Dermis microvascular lymphatic vessel endothelial cell (primary cell): ENCODE measurements at places on chromosomes 12 and 14. TPM values are rescaled to one million over a fixed set of nuclear protein-coding genes. Genes with fewer than 3 reads are reported as not detected.
A peak's percentile ranks its signal among the peaks of the same experiment; 100 is the strongest.

CCDC59 gene
- total RNA-seq: 26.0 and 26.1 TPM in 2 replicates

DNA sequence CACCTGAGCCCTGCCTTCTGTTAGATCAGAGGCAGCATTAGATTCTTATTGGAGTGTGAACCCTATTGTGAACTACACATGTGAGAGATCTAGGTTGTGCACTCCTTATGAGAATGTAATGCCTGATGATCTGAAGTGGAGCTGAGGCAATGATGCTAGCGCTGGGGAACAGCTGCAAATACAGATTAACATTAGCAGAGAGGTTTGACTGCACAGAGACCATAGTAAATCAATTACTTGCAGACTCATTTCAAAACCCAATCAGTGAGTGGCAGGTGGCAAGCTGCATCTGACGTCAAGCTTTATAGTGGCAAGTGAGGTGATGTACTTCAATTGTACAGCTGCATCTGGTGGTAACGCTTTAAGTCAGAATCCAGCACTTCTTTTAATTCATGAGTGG lies 141.6 kb downstream of the GPHN start:
- no peak for DNase-seq

C12orf50 gene
- under 0.01 TPM in 1 of 2 replicates, not detected in the other for total RNA-seq

DNA sequence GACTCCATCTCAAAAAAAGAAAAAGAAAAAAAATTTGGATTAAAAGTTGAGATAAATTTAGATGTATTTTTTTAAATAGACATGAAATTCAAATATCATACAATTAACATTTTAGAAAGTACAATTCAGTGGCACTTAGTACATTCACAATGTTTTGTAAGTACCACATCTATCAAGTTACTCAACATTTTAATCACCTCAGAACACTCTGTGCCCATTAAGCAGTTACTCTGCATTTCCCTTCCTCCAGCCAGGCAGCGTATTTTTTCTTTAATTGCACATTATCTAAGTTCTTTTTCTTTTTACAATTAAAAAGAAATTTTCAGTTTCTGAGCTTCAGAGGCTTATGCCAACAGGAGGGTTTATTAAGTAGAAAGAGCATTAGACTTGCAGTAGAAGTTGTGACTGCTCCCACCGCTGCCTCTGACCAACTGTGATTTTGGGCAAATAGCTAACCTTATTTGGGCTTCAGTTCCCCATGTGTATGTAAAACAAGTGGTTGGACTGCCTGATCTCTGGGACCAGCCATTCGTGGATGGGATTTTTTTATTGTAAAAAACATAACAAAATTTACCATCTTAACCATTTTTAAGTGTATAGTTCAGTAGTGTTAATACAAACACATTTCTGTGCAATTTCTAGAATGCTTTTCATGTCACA lies 65.7 kb downstream of the WNK1 start:
- no peak for DNase-seq

DNA sequence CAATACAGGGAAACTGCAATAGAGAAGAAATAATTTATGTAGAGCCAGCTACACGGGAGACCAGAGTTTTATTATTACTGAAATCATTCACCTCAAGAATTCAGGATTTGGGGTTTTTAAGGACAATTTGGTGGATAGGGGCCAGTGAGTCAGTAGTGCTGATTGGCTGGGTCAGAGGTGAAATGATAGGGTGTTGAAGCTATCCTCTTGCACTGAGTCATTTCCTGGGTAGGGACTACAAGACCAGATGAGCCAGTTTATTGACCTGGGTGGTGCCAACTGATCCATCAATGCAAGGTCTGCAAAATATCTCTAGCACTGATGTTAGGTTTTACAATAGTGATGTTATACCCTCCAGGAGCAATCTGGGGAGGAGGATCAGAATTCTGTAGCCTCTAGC lies 486.3 kb downstream of the LRIG3 start:
- DNase-seq: no peak

ELK3 gene
- total RNA-seq: 50.2 and 67.6 TPM in 2 replicates

DNA sequence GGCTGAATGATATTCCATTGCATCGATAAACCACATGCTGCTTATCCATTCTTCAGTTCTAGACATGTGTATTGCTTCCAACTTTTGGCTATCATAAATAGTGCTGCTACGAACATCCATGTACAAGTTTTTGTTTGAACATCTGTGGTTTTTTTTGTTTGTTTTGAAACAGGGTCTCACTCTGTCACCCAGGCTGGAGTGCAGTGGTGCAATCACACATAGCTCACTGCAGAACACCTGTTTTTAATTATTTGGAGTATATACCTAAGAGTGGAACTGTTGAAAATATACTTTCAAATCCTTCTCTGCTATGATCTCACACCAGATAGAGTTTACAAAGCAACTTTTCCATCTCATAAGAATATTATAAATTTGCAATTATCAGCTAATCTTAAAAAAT lies 124.2 kb downstream of the TTC7B start:
- no peak for DNase-seq

GRCh38 chr12:99611599-99611998 lies 36.0 kb upstream of the GARIN6 start:
- DNase-seq: no peak

PIGH gene
- 9.2 and 14.2 TPM in 2 replicates for total RNA-seq

DNA sequence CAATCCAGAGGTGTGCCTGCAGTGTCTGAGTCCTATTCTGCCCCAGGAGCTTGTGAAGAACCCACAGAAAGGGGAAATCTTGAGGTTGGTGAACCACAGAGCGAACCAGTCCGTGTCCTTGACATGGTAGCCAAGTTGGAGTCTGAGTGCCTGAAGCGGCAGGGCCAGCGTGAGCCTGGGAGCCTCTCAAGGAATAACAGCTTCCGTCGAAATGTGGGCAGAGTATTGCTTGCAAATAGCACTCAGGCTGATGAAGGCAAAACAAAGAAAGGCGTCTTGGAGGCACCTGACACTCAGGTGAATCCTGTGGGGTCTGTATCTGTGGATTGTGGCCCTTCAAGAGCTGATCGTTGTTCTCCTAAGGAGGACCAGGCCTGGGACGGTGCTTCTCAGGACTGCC lies 60.5 kb downstream of the ATG14 start:
- DNase-seq: no peak

DNA sequence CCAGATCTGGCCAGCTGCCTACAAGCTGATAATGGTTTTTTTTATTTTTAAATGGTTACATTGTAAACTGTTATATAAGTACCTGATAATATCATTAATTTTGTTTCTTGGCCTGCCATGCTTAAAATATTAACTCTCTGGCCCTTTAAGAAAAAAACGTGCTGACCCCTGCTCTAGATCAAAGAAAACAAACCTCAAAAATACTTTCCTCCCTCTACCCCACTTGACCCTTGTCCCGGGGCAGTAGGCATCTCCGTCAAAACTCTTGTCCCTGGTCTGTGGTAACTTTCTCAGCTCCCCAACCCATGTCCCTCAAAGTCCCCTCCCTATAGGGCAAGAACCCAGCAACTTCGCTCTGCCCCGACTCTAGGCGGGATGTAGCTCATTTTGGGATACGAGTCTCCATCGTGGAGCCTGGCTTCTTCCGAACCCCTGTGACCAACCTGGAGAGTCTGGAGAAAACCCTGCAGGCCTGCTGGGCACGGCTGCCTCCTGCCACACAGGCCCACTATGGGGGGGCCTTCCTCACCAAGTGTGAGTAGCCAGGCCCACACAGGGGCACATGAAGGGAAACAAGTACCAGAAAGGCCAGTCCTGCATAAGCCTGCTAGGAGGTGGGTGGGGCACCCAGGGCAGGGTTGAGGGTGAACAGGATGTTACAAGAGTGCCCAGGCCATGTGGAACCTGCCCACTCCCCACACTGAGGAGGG lies 3.5 kb downstream of the RDH5 start:
- no peak for DNase-seq

- DNase-seq: no peak
Observed at GRCh38 chr14:59585891-59586554, 9.4 kb upstream of the CCDC175 start.

- DNase-seq: no peak
Observed at GRCh38 chr14:64137657-64138290, 156.4 kb downstream of the ESR2 start.

DNA sequence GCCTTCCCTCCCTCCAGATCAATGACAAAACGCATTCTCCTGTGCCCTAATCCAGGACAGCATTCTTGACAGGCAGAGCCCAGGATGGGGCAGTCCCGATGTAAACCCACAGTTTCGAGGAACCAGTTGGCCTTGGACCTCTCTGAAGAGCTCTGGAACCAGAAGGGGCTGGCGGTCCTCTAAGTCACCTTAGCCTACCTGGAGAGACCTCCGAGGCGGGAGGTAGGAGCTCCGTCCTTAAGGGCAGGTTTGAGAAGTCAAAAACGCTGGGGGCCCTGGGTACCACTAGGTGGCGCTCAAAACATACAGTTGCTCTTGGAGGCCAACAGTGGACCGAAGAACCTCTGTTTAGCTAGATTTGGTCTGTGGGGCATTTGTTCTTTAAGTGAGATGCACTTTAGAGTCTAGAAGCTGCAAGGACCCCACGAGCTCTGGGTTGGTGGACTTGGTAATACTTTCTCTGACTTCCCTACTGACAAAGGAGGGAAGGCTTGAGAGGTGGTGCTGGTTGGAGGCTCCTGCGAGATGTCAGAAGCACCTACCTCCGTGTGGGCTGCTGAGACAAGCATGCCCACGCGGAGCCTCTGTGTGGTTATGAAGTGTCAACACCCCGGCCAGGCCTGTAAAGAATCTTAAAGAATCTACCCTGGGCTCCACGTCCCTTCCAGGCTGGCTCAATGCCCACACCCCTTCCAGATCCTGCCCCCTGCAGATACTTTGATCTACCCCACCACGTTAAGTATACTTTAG lies 74.8 kb upstream of the CHST11 start:
- DNase-seq: peak; percentile 79

DNA sequence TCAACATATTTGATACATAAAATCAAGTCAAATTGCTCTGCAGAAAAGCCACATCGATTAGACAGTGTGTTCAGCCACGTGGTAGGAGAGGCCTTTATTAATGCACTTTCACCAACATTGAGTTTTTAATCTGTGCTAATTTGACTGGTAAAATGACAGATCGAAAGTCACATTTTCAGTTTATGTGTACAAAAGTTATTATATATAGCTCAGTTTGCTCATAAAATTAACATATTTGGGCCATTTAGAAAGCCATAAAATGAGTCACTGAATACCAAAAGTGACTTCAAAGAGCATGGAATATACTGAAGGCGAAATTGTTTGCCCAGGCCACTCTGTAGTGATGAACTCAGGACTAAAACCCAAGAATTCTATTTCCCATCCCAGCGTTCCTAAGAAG lies 26.0 kb downstream of the C12orf42 start:
- no peak for DNase-seq

DNA sequence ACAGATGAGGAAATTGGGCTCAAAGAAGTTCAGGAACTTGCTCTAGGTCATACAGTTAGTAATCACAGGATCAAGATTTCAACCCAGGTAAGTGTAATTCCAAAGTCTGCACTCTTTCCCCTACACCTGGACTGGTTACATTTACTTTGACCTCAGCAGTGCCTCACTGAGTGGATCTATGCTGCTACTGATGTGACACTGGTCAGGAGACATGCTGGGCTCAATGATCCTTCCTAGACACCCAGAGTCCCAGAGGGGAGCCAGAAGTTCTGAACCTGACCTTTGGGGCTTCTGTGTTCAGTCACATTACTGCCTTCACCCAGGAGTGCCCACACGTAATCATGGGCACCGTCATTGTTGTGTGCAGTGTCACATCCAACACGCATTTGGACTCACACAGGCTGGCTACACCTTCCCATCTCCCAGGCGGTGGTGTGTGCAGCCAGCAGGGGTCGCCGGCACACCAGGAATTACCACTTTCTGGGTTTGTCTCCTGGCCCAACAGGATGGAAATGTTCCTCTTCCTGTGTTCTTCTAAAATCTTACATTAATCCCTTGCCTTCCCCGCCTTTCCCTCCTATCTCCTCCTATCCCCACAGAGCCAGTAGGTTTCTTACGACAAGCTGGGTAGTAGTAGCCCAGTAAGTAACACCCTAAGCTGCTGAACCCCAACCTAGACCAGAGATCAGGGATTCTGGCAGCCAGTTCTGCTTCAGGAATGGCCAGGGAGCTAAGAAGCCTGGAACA lies 25.6 kb downstream of the CALCOCO1 start:
- peak; percentile 36 for DNase-seq

DNA sequence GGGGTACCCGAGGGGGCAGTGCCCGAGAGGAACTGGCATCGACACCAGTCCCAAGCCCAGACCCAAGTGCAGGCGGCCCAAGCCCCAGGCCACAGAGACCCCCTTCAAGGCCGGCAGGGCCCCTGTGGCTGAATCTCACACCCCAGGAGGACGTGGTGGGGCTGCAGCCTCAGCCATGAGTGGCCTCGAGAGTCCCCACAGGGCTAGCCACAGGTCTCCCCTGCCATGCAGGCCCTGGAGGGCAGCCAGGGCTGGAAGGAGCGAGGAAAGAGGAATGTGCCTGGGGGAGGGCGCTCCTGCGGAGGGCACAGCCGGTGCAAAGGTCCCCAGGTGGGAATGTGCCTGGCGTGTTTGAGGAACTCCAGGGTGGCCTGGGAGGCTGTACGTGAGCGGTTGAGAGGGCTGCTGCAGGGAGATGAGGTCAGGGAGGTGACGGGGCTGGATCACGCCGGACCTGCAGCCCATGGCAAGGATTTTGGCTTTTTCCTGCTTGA lies 86.1 kb downstream of the NCOR2 start:
- DNase-seq: no peak

DNA sequence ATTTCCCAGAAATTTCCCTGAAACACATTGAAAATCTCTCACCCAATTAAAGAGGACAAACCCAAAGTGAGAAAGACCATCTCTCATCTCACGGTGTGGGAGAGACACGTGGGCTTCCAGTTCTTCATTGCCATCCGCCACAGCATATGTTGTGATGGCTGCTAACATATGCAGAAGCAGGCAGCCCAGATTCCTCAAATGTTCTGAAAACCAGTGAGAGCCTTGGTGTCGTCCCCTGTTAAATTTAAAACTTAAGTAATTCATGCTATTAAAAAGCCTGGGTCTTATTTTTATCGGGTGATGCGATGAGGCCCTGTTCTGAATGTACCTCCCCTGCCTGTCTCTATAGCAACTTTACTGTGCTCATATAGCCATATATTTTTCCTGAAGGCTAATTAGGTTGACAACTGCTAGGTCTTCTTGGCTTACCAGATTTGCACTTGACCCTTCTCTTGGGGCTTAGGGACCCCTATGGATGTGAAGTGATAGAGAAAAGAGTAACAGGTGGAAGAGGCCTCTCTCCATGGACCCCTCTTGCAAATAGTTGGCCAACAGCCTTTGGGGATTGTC lies 2.8 kb upstream of the FGF6 start:
- no peak for DNase-seq

SOX5 gene
- total RNA-seq: under 0.01 TPM in 2 replicates
